ENCODE measurements at places on chromosomes 13 and 19.

- no peak for DNase-seq
These were observed 20.2 kb downstream of the DNAJC3 start for GRCh38 chr13:95697052-95697680.

- no peak for DNase-seq
These were observed 141.0 kb downstream of the RAP2A start for GRCh38 chr13:97574926-97575325.

DNA sequence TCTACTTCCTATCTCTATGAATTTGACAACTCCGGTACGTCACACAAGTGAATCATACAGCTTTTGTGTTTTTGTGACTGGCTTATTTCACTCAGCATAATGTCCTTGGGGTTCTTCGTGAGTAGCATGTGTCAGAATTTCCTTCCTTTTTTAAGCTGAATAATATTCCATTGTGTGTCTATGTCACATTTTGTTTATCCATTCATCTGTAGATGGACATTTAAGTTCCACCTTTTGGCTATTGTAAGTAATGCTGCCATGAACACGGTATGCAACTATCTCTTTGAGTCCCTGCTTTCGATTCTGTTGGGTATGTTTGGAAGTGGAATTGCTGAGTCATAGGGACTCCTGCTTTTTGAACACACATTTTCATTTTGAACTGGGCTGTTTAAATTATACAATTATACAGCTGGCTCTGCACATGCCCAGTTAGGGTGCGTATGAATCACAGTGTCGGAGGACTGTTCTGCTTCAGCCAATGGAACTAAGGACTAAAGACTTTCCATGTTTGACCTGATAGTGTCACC is 43.0 kb upstream of the C13orf42 start:
- no peak for DNase-seq

DNA sequence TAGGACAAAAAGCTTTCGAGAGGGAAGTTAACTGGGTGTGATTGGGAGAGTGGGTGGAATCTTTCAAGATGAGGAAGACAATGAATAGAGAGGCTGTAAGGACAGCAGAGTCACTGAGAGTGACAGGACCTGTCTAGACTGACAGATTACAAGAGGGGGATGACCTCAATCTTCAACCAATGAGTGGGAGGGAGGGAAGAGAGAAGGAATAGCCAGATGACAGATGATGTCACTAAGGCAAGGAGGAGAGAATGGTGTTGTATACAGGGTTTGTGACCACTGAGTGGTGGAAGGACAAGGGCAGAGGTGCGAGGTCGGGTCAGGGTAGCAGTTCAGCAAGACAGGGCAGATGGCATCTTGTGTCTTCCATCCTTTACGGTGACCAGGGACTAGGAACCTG is 5.8 kb upstream of the ILF3 start:
- DNase-seq: no peak
